ENCODE measurements at places on chromosomes 1 and 21. TPM values are rescaled to one million over a fixed set of nuclear protein-coding genes. Genes with fewer than 3 reads are reported as not detected.

Gene MTARC2
- 7.8 TPM for total RNA-seq

Gene HTR6
- 0.16 TPM for total RNA-seq

Gene RNU1-2
- under 0.01 TPM for total RNA-seq

Gene NIPAL3
- 7.0 TPM for total RNA-seq
